ENCODE measurements at places on chromosomes 3 and 15.
A peak's percentile ranks its signal among the peaks of the same experiment; 100 is the strongest.

GRCh38 chr3:152538518-152538917 is 269.8 kb downstream of the MBNL1 start:
- DNase-seq: no peak

GRCh38 chr15:78306176-78306774 is 6.9 kb upstream of the SKIC8 start:
- peak; percentile 88 for DNase-seq

DNA sequence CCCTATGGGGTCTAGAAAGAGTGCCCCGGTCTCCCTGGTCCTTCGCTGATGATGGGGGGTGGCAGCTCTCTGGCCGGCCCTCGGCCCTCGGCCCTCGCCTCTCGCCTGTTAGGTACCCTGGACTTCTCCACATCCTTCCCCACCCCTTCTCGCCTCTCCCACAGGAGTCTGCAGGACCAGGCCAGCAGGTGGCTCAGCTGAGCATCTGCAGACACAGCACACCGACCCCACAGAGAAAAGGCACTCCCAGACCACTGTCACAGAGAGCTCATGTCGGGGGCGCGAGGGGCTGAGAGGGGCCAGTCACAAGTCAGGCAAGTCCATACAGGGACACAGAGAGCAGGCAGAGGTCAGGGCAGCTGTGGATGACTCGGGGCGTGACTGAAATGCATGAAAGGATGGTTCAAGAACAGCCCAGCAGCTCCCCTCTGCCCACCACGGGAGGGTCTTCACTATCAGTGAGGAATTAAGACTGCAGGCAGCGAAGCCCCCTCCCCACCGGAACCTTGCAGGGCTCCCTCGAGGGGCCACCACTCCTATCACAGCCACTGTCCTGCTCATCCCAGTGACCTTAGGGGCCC is 181.7 kb upstream of the NSMCE3 start:
- no peak for DNase-seq

DNA sequence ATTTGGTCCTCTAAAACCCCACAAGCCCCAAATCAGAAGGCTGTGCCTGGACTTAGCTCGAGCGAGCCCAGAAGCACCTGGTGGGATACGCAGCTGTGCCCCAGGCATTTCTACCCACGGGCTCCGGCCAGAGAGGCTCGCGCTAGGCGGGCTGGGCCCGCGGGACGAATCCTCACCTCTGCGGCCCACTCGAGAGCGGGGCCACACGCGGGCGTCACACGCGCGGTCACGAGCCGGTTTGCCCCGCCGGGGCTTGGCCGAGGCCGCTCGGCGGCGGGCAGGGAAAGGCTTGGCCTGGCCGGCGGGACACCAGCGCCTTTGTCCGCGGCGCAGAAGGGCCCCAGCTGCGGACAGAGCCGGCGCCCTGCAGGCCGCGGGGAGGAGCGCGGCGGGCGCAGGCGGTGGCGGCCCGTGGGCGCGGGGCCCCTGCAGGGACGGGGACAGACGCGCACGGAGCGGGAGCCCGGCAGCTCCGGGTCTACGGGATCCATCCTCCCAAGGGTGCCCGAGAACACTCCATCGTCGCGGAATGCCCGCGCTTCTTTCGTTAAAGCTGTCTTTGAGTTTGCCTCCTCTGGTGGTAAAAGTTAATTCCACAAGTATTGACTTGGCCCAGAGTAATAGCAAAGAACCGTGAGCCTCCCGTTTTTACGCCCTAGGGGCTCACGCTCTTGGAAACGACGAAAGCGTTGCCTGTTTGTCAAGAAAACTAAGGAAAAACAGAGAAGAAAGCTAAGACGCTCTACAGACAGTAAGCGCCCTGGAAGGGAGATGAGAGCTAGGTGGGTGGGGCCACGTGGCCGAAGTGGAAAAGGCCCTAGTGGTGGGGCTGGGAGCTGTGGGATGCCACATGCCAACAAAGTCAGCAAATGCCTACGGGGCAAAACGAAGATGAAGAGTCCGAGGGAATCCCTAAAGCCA is 26.4 kb downstream of the TYRO3 start:
- DNase-seq: peak; percentile 64

DNA sequence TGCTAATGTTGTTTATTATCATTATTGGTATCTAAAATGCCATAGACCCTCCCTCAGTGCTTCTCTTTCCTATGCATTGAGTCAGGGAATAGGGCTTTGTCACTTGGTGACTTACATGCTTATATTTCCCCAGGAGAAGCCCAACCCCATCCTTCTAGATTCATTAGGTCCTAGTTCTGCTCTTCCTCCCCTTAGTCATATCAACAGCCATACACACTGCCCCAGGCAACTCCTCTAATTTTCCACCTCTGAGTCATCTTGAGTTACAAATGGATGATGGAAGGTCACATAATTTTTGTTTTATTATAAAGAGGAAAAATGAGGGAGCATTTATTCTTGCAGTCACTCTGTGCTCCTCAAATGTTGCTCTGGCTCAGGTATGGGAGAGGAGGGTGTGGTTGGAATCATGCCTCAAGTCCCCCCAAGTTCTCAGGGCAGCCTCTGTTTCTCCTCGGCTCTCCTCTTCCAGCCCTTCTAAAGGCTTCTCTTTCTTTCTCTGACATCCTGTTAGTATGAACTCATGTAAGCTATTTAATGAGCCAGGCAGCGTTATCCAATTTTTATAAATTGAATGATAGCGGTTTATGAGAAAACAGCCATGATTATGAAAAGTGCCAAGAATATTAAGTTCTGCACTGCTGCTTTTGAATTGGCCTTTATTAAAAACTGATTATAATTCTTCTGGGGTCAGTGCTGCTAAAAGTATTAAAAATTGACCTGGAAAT is 45.6 kb upstream of the FSTL1 start:
- DNase-seq: peak; percentile 86

GRCh38 chr15:64740311-64741170 is 34.8 kb downstream of the RBPMS2 start:
- peak; percentile 27 for DNase-seq

DNA sequence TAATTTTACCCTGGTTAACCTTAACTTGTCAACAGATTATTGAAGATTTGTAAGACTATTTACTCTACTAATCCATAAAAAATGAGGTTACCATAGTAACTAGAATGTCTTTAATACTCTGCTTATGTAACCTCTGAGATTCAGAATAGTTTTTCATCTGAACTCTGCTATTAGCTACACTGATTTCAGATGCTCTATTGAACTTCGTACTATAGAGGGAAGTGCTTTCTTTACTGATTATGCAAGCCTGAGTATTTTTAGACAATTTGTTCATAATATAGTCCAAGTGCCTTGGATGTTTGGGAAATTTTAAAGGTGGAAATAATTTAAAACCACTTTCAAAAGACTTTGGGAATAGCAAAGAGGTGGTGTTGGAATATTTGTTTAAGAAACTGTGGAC is 107.9 kb upstream of the GBE1 start:
- DNase-seq: no peak

GRCh38 chr3:101512396-101512645 is 691 bp downstream of the SENP7 start:
- no peak for DNase-seq

GRCh38 chr3:20772869-20773268 is 586.9 kb upstream of the SGO1 start:
- DNase-seq: no peak

- DNase-seq: no peak
These were observed 10.5 kb downstream of the NUTM1 start for GRCh38 chr15:34353627-34354026.

- DNase-seq: no peak
These were observed 32.6 kb upstream of the NEO1 start for GRCh38 chr15:73019601-73020146.

DNA sequence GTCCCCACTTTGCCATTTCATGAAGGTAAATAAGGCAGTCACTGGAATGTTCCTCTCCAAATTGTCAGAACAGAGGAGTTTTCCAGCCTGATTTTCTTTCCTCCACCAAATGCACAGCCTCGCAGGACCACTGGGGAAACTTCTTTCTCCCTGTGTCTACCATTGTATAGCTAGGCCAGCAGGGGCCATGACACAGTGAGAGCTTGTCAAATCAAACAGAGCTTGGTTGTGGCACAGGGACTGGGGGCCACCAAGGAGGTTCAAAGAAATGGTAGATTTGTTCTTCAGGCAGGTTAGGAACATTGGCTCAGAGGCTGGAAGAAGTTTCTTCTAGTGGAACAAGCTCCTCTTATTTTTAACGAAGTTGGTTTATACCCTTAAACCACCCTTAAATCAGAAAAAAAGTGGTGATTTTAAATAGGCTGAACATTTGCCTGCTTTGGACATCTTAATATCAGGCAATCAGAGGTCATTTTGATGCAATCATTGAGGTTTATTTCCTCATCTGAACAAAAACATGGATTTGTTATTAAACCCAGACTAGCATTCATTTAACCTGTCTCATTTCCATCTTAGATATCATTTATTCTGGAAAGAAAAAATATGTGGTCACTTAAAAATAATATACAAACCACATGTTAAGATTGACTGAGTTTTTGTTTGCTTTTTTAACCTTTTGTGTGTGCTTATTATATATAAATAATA is 105.6 kb downstream of the GTPBP8 start:
- DNase-seq: peak; percentile 28

GRCh38 chr3:194125442-194125841 is 10.5 kb upstream of the HES1 start:
- DNase-seq: no peak

DNA sequence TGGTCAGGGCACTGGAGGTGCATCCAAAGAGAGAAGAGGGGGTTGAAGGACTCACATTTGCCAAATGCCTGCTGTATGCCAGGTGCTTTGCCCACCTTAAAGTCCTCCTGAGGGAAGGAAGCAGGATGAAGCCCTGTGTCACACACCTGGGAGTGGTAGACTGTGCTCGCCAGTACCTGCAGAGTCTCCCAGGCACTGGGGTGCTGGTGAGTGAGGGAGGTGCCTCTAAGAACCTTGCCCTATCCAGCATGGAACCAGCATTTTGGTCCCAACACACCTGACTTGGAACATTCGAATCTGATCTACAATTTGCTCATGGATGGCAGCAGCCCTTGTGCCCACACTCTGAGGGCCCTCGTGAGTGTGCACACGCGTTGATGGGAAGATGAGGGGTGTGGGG is 76.7 kb downstream of the SEC22A start:
- no peak for DNase-seq

DNA sequence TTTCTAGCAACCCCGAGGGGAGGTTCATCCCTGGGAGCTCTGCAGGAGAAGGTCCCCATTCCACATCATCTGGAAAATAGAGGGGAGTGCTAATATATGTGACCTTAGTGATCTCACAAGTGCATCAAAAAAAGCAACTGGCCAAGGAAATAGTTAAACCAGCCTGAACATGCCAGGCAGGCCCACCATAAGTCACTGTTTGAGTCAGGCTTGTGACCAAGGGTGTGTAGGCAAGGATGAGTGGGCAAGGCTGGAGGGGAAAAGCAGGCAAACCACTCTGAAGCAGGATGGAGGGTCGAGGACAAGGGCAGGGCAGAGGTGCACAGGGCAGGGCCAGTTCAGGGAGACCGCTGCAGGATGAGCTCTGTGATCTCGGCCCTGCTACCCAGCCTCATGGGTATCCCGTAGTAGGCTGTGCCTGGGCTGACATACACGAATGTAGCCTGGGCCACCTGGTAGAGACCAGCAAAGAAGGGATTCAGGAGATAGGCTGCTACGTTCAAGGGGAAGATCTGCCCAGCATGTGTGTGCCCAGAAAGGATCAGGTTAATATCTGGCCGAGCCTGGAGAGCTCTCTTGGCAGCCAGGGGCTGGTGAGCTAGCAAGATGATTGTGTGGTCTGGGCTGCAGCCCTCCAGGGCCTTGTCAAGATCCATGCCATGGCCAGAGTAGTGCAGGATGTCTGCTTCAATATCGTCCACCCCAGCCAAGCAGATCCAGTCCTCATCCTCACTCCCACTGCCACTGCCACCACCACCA is 4.3 kb downstream of the GLB1 start:
- no peak for DNase-seq

DNA sequence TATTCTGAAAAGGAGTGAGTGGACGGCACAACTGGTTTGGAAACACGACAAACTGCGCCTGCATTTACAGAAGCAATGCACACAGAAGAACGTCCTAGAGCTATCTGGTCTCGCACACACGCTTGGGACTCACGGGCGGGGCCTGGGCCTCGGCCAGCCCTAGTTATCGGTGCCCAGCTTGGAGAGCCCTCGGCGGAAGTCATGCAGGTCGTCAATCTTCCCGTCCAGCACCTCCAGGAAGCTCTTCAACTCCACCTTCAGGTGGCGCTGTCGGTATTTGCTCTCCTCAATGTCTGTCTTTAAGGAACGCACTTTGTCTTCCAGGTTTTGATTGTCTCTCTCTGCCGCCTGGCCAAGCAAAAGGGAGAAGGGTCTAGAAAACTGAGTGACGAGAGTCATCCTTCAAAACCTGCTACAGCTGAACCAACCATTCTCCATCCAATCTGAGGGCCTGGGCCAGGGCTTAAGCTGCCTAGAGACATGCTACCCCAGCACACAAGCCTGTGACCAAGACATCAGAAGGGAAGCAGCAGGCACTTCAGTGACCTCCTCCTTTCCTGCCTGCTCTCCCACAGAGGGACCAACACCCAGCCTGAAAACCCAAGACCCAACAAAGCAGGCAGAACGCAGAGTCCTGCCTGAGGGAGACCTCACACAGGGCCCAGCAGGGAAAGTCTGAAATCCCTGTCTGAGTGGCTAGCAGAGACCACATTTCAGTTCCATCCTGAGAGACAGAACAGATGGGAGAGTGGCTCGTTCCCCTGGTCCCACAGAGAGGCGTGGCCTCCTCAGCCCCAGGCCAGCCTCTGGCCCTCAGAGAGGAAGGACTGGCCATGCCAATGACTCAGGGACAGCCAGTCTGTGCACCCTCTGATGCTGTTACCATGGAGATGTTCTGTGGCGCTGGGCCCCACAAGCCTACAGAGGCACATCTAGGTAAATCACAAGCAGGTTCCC is 40.4 kb downstream of the WHAMM start:
- peak; percentile 77 for DNase-seq

- DNase-seq: no peak
These were observed 59.5 kb downstream of the PIK3CB start for GRCh38 chr3:138775254-138775595.

- peak; percentile 46 for DNase-seq
These were observed 166.2 kb downstream of the UACA start for GRCh38 chr15:70597056-70597603.

DNA sequence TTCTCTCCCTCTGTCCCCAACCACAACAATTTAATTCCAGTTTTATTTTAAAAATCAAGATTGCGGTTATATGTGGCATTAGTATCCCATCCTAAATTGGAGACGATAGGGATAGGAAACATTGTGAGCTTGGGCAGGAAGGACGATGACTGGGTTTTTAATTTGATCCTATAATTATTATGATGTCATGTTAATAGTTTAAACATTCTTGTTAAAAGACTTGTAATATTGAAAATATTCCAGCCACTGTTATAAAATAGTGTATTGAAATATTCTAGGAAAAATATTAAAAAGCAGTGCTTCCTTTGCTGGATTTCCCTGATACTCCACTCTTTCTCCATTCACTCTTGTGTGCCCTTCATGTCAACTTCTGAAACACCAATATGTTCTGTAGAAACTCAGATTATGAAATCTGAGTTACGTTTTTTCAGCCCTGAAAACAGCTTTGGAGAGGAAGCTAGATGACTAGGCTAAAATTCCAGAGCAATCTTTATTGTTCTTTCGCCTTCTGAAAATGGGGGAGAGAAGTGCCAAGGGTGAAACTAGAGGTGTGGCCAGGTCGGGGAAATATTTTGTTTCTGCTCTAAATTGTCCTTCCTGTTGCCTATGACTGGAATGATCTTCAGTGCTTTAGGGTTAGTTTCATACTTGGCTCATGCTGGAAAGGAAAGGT is 46.1 kb upstream of the MAP3K13 start:
- DNase-seq: peak; percentile 3
